HepG2 (cell line): ENCODE measurements at places on chromosomes 7 and 10. TPM values are rescaled to one million over a fixed set of nuclear protein-coding genes. Genes with fewer than 3 reads are reported as not detected.

GRCh38 chr10:129400426-129400825, 66.6 kb upstream of the MGMT start:
- DNase-seq: no peak

DNA sequence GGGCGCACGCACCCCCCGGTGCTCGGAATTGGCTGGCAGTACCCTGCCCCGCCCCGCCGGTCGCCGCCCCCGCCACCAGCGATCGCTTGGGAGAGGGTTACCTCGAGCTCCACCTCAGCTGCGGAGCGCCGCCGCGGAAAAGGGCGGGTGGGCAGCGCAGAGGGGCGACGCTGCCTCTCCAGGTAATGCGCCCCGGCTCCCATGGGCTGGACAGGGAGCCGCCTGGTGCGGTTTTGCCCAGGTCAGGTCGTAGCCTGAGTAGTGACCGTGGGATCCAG, 1.3 kb downstream of the PFKFB3 start:
- DNase-seq: no peak

DNA sequence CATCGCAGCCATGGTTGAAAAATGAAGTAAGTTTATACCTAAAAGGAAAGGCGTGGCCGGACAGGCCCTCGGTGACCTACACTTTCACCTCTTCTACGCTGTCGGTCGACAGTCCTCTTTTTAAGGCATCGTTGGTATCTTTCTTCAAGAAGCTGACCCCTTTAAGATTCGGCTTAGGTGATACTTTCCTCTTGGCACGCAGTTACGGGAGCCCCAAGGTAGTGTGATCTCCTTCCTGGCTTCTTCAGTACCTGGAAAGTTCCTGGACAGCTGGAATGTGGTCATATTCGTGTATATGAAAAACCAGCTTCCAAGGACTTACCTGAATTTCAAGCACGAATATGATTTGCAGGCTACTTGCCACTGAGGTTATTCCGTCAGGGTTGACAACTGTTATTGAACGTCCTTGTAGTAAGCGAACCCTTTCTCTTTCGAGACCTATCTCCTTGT, 885 bp upstream of the SYPL1 start:
- no peak for DNase-seq

DNA sequence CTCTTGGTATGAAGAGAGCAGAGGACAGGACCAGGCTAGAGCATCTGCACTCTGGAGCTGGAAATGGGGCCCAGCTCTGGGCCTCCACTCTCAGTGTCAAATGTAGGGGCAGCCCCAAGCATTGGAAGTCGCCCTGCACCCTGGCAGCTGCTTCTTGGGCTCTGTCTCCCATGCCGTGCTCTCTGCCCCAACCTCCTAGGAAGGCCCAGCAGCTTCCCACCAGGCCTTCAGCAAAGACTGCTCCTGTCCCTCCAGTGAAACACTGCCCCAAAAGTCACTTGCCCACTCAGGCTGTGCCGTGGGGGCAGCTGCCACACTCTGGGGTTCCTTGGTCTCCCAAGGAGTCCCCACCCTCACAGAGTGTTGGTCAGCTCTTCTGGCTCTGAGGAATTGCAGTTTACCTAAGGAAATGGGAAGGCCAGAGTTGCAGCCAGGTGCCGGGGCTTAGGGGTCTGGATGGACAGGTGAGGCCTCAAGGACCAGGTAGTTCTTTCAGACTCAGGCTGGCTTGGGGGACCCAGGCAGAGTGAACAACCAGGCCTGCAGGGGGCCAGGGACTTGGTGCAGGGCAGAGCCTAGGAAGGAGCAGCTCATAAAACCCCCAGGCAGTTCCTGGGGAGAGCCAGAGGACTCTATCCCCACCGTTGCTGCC, 9.4 kb upstream of the OPN4 start:
- no peak for DNase-seq

Gene NPVF
- total RNA-seq: not detected in 2 replicates

DNA sequence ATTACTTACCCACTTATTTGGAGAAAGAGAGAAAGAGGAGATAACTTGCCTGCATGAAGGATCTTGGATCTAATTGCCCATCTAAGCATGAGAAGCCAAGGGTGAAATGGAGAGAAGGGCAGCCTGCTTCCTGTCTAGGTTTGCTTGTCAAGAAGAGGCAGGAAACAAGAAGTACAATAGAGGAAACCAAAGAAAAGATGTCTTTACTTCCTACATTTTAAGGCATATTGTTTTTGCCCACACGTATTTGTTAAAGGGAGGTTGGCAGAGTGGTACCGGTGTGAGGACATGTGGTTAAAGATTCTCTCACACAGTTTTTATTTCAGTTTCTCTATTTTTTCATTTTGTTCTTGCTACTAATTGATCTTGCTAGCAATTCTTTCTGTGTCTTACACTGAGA, 6.0 kb upstream of the TAS2R38 start:
- DNase-seq: no peak

- no peak for DNase-seq
These were observed 9.7 kb downstream of the MINDY4 start for GRCh38 chr7:30780941-30781340.

- DNase-seq: no peak
These were observed 372.5 kb upstream of the MKI67 start for GRCh38 chr10:128498746-128499145.

Gene TCAF1
- 101 and 124 TPM in 2 replicates for total RNA-seq

DNA sequence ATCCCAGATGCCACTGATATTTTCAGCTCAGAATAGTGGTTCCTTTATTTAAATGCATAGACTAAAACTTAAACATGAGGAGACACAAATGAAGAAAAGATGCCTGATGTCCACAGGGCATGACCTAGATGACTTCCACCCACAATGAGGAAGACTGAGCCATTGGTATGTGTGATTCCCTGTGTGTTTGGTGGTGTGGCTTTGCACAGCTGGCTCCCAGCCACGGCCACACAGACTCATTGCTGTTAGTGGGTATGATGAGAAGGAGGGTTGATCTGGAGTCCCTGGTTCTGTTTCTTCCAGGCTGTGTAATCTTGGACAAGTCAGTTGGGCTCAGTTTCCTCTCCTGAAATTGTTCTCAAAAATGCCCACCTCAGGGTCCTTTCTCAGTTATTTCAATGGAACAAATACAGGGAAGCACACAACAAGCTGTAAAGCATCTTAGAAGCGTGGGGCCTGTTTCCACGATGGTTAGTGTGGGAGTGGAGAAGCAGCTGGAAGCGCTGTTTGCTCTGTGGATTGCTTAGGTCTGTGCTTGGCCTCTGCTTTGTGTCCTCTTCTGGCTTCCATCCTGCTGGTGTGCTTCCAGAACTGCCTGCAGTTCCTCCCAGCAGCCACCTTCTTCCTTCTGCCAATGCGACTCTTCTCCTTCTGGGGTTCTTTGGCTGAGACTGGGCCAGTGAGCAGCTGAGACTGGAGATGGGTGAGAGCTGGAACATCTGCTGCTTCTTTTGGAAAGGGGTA, 303.7 kb downstream of the BMPER start:
- DNase-seq: no peak
